ENCODE measurements at places on chromosomes 7 and 10.

DNA sequence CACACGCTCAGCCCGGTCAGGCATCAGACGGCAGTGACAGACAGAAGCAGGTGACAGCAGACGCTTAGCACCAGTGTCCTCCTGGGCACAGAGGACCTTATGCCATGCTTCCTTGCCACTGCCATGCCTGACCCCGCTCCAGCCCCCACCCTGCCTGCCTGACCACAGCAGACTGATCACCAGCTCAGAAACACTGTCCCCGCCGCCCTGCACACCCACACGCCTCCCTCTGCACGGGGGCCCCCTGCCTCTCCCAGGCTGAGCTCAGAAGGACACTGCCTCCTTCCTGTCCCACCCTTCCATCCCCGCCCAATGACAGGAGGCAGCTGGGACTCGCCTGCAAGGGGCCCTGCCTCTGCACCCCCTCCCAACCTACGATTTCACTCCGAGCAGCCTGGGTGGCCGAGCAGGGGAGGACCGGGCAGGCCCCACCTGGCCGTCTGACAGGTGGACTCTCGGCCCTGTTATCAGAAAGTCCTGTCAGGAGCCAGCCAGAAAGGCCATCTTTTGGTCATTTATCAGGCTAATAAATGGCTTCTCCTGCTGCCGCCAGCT, 183.4 kb downstream of the ELFN1 start:
- no peak for DNase-seq

- DNase-seq, result no peak
Measured at GRCh38 chr7:20475756-20476155, 139.7 kb upstream of the ABCB5 start.

DNA sequence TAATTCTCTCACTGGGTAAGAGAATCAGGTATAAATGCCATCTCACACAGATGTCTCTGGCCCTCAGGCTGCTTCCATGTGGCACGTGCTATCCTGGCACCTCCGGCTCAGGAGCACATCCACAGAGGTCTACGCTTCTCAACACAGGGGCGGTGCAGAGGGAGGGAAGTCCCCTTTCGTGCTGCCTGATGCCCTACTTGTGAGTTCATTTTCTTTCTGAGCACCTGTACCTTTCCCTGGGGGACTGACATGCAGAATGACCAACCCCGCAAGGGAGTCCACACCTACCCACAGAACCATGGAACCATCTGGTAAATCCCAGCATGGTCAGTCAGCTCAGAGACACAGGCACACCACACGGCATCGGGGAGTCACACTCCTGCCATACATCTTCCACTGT, 99.0 kb upstream of the SAMD8 start:
- no peak for DNase-seq

DNA sequence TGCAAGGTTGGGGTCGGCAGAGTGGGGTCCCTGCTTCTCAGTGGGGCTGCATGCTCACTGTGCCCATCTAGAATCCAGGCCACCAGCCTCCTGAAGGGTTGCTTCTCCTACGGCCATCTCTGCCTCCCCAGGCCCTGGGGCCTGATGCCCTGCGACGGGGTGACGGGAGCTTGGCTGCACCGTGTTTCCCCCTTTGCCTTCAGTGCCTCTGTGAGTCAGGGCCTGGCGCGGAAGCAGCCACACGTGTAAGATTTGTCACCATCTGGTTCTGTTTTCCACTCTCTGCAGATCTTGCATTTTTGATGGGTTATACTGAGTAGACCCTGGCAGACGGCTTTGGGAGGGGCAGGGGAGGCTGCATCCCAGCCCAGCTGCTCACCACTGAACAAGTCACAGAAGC, 7.2 kb downstream of the ADAMTS14 start:
- DNase-seq, result no peak
